T47D (cell line): ENCODE measurements at places on chromosomes 12 and 14.

GRCh38 chr12:85688837-85689236 is 147.4 kb downstream of the RASSF9 start:
- no peak for DNase-seq

DNA sequence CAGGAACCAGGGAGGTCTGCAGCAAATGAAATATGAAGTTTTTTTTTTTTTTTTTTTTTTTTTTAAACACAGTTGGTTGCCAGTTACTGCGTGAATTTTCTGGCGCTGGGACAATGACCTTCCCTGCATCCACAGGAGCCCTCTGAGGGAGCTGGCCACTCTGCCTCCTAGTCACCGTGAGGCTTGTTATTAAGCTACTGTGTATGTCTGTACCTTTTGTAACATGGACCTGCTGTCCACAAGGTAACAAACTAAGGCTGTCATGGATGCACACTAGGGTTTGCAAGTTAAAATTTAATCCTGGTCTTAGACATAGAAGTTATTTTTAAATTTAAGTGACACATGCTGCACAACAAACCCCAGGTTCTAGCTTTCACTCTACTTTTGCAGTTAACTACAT is 211.0 kb downstream of the SSPN start:
- no peak for DNase-seq

- DNase-seq, result no peak
Observed at GRCh38 chr12:119693511-119693910, 25.6 kb downstream of the PRKAB1 start.

DNA sequence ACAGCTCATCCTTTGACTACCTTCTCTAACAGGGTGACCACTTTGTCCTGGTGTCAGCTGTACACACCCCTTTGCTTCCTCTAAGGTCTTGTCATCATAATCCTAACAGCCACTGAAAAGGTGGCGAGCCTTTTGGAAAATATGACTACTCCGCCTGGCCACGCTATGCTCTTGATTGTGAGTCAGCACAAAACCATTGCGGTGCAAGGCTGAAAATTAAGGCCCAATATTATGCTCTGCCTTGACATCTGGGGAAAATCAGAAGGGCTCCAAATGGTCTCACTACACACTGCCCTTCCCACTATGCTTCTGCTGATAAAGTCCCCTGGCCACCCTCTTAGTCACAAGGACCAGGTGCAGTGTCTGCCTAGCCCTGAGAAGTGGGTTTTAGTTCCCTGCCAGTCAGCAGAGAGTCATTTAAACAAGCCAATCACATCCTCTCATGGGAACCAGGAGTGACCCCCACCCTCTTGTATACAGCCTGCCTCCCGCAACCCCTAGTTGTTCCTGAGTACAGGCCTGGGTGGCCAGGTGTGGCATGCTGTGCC is 34.3 kb downstream of the FGD6 start:
- no peak for DNase-seq

GRCh38 chr12:30613119-30613830 is 82.4 kb downstream of the IPO8 start:
- DNase-seq, result no peak

- no peak for DNase-seq
Observed at GRCh38 chr14:42470427-42470719, 863.7 kb downstream of the LRFN5 start.

- DNase-seq, result no peak
Observed at GRCh38 chr12:67459173-67459572, 189.4 kb upstream of the DYRK2 start.

GRCh38 chr12:34394211-34395055 is 372.1 kb downstream of the ALG10 start:
- DNase-seq, result no peak

GRCh38 chr14:78710963-78711362 is 540.8 kb downstream of the NRXN3 start:
- no peak for DNase-seq

DNA sequence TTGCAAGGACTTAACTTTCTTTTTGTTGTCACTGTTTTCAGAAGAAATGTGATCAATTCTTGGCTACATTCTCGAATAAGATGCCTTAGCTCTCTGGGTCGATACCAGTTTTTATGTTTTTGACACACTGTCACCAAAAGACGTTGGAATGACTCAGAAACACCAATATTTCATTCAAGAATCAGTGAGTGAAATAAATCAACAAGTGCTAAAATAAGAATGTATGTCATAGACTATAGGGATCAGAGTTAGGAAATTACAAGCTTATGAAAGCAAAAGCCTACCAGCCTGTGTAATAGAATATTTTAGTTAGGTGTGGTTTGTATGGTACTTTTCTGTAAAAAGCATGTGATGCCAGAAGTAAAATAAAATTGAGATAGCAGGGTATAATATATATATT is 17.8 kb downstream of the PPHLN1 start:
- no peak for DNase-seq

- no peak for DNase-seq
Observed at GRCh38 chr14:54686219-54686870, 119.4 kb downstream of the SAMD4A start.

DNA sequence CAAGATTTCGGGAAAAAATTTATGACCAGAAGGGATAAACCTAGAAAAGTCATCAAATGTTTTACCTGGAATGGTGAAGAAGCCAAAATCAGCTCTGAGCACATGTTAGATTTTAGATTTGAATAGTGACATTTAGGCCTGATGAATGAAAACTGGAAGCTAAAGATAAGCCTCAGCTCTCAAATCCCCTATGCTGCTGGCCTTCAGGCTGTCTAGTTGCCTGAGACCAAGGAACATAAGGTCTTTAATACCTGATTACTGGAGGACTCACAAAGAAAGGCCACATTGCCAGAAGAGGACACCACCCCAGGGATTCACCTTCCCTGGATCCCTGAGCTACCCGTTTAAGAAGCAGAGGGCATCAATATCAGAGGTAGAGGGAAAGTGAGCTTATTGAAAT is 56.6 kb downstream of the BCL2L14 start:
- no peak for DNase-seq

DNA sequence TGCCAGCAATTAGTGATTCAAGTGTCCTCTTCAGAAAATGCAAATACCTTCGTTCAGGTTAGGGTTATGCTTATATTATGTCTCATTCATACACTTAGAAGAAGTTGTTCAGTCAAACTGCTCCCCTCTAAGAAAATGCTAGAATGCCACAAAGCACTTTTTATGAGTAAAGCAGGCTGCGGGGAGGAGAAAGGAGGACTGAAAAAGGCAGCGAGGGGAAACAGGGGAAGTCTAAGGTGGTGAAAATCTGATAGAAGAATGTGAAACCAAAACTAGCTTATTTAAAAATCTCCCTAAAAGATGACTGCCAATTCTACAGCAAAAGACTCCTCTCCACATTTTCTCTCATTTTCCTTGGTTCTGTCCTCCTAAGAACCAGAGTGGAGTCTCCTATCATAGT is 70.1 kb downstream of the PRKD1 start:
- DNase-seq, result no peak

DNA sequence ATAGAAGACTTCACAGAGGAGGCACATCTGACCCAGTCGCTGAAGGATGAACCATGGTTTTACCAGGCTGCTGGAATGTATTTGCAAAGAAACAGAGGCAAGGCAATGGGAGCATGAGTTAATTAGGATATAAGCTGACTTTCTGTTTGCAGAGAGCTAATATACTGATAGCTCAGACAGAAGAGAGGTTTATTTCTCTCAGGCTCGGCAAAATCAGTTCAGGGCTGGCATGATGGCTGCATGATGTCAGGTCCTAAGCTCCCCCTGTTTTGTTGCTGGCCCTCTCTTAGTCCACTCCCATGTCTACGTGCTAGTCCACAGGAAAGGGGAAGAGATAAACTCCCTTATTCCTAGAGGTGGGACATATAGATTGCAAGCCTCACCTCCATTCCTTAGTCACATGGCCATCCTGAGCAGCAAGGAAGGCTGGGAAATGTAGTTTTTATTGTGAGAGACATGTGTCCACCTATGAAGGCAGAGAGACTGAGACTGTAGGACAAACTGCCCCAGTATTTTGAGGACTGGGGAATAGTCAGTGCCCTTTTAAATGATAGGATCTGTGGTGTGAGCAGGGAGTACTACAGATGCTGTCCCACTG is 224.5 kb downstream of the VRK1 start:
- peak; percentile 31 for DNase-seq

DNA sequence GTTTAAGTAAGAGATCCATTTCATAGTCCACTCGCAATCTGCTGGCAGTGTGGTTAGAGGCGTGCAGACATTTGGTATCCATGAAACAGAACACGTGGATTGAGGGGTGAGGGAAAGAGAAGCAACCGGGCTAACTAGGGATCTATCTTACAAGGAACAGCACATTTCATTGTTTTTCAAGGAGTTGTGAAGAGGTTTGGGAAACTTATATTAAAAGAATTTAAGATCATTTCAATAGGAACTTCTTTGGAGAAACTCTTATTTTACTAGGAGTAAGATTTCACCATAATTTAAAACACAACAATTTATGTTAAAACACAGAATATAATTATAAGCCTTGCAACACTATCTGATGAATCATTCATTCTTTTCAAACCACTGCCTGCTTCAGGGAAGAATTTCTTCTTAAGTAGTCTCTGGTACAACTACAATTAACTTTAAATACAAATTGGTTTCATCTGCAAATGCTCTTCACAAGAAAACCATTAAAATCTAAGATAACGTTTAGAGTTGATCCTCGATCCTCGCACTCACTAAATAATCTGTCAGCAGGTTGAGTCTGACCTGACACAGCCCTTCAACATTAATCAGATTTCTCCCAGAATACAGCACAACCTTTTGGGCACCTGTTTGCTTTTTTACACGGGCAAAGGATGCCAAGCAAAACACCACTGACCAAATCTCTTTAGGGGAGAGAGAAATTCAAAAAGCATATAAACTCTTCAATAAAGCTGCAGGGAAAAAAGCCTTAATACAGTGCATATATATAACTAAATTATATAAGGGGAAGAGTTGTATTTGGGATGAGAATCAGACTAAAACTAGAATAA is 27.3 kb downstream of the PPTC7 start:
- no peak for DNase-seq

DNA sequence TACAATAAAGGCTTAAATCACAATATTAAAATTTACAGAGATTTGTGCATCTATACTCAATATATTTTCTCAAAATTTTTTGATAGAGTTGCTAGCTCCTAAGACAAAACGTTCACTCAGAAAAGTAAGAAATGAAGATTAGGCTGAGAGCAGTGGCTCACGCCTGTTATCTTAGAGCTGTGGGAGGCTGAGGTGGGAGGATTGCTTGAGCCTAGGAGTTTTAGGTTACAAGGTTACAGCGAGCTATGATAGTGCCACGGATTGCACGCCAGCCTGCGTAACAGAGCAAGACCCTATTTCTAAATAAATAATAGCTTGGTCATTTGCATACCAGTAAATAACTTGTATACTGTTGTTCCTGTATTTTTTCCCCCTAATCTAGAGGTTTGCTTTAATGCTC is 35.0 kb upstream of the CFL2 start:
- DNase-seq, result no peak

- DNase-seq, result no peak
Observed at GRCh38 chr12:106049105-106049504, 89.6 kb downstream of the NUAK1 start.

GRCh38 chr12:131147894-131148293 is 194.2 kb downstream of the ADGRD1 start:
- no peak for DNase-seq

- DNase-seq, result no peak
Observed at GRCh38 chr12:88553941-88554658, 26.2 kb downstream of the KITLG start.

- no peak for DNase-seq
Observed at GRCh38 chr14:49755378-49755777, 12.6 kb upstream of the KLHDC2 start.

- DNase-seq, result no peak
Observed at GRCh38 chr12:19484738-19485137, 45.4 kb downstream of the AEBP2 start.

DNA sequence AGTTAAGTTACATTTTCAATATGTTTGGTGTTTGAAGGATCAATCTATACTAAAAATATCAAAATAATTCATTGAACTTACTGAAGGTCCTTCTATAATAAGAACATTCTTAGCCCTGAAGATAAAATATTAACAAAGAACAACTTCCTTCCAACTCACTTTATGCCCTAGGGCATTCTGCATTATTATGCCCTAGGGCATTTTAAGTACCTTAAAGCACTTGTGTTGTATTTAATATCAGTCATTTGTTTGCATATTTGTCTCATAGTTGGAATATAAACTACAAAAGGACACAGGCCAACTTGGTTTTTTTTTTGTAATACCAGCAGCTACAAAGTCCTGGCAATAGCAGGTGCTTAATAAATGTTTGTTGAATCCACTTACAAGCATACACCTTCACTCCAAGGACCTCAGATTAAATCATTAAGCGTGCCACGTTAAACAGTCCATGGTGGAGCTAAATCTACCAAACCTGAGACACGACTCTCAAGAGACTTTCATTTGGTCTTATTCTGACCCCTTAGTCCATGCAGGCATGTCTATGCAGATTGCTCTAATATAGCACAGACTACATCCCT is 50.7 kb downstream of the EPS8 start:
- no peak for DNase-seq

DNA sequence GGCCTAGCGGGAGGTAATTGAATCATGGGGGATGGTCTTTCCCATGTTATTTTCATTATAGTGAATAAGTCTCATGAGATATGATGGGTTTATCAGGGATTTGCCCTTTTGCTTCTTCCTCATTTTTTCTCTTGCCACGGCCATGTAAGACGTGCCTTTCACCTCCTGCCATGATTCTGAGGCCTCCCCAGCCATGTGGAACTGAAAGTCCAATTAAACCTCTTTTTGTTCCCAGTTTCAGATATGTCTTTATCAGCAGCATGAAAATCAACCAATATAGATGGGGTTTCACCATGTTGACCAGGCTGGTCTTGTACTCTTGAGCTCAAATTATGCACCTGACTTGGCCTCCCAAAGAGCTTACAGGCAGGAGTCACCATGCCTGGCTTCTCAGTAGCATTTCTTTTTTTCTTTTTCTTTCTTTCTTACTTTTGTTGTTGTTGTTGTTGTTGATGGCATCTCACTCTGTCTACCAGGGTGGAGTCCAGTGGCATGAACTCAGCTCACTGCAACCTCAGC is 33.2 kb downstream of the TSPAN19 start:
- no peak for DNase-seq

DNA sequence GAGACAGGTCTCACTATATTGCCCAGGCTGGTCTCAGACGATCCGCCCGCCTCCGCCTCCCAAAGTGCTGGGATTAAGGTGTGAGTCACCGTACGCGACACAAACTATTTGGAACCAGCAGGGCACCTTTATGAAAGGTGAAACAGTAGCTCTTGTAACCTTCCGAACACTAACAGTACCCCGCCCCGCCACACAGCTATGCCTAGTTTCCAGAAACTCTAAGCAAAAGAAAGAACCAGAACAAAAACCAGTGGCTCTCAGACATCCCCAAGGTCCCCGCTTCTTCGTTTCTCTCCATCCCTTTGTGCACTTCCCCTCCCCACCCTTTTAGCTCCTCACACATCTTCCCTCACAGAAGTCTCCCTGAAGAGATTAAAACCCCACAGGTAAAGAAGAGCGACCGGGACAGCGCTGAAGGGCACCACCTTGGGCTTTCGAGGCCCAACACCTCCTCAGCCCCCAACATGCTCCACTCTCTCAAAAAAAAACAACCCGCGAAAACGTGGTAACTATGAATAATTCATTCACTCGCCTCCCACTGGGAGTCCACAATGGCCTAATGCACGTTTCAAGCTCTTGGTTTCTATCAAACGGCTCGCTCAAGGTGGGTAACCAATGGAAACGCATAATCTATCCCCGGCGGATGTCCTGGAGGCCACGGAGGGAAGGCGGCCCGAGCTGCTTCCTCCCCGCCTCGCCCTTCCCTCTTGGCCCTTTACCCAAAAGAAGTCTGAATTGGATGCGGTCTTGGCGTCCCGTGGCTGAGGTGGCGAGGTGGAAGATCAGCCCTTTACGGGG is 877 bp downstream of the BAG5 start:
- peak; percentile 55 for DNase-seq
